ENCODE measurements at places on chromosomes 5 and 9.

GRCh38 chr9:126420643-126421564, 94.3 kb downstream of the MVB12B start:
- no peak for DNase-seq

DNA sequence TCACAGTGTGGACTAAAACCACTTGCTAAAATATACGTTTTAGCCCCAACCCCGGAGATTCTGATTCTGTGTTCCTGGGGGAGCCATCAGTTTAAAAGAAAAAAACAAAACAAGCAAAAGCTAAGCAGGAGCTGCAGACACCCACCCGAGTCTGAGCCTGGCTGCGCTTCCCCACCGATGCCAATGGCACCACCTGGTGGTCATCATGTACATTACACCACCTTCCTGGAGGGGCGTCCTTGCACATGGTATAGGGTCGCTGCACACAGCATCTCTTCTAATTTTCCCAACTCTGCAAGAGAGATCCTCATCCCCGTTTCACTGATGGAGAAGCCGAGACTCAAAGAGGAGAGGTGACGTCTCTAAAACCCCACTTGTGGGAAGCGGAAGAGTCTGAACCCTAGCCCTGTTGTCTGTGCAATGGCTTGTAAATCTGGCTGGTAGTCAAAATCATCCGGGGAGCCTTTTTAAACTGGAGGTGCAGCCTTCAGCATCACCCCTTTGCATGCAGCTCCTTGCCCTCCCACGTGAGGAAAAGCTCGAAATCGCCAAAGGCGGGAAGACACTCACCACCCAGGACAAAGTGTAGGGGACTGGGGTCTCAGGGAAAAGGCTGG, 23.1 kb upstream of the CNOT6 start:
- peak; percentile 39 for DNase-seq

- DNase-seq: no peak
Observed at GRCh38 chr5:146652547-146652946, 136.6 kb upstream of the GPR151 start.

GRCh38 chr5:28027851-28028250, 989.5 kb upstream of the CDH9 start:
- DNase-seq: no peak

GRCh38 chr5:55603922-55604321, 69.2 kb upstream of the PLPP1 start:
- DNase-seq: no peak

- no peak for DNase-seq
Observed at GRCh38 chr5:154514331-154514730, 36.3 kb upstream of the HAND1 start.

DNA sequence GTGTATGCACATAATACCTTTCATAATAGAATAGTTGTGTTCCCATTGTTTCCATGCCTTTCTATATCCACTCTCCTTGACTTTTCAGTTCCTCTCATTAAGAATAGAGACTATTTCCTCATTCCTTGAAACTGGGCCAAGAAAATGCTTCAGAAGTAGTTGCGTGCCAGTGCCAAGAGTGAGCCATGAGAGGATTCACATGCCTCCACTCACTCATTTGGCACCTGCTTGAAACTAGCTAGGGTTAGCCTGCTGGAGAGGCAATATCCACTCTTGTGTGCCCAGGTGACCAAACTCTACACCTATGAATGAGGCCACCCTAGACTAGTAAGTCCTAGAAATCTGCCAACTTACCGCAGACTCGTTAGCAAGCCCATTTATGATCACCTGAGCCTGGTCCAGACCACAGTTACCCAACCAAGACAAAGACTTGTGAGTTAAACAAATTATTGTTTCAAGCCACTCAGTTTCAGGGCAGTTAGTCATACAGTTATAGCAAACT, 276.3 kb downstream of the EPB41L4A start:
- DNase-seq: no peak

GRCh38 chr9:15299374-15299939, 7.6 kb downstream of the TTC39B start:
- peak; percentile 22 for DNase-seq

DNA sequence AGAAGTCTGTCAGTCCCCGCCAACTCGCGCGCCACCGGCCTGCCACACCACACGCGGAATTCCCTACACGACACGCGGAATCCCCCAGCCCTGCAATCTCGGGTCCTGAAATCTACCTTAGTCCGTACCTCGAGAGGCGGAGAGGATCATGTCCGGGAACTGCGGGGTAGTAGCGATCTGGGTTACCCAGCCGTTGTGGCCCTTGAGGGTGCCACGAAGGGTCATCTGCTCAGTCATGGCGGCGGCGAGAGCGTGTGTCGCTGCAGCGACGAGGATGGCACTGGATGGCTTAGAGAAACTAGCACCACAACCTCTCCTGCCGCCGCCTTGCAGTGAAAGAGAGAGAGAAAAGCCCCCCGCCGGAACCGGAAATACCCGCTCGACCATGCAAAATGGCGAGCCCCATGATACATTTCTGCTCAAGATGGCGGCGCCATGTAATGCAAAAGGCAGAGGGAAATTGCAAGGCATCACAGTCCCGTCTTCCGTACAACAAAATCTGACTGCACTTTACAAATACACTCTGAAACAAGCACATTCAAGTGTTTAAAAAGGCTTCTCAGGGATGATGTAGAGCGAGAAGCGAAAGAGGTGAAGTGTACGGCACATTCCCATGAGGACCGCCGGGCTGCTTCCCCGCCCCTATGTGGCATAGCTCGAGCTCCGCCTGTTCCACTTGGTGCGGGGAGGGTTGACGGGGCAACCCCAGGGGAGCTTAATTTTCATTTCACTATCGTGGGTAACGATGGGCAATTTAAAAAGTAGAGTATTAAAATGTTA, at the start of gene RACK1:
RACK1 (minus strand) TSS at position 343 of the 780 bp plus-strand sequence; CDS start at position 237, 106 bp downstream.
- DNase-seq: peak; percentile 87

GRCh38 chr5:159059722-159060121, 40.0 kb downstream of the EBF1 start:
- DNase-seq: no peak

DNA sequence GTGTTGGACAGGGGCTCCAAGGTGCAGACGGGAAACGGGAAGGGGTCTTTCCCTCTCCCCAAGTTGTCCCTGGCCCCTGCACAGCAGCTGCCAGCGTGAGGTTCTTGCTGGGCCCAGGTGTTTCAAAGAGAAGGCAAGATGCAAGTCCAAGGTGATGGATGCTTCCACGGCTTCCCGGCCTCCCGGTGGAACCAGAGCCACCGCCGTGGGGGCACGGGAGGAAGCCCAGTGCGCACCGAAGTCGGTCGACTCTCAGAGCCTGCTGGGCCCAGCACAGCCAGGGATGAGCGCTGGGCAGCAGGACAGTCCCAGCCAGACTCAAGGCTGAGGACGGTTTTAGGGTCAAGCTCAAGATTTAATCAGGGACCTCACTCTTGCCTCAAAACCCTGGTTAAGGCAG, 25.2 kb upstream of the BARHL1 start:
- no peak for DNase-seq

- no peak for DNase-seq
Observed at GRCh38 chr9:115262477-115262876, 144.5 kb upstream of the TNC start.

- no peak for DNase-seq
Observed at GRCh38 chr9:34647084-34647403, 569 bp downstream of the GALT start.

GRCh38 chr9:114057161-114057885, 20.8 kb downstream of the AMBP start:
- DNase-seq: no peak

DNA sequence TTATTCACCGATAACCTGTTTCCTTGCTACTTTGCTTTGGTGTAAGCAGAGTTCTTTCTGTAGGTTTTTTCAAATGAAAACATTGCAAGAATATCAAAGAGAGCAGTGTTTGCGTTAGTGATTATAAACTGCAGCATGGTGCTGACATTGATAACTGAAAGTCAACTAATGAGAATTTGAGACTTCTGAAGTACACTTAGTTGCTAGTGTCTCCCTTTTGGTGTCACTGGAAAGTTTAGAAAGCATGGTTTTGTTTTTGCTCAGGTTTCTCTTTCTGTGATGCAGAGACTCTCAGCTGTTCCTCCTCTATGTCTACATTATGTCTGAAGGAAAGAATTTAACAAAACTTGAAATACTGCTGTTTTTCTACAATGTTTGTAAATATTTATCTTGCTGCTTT, 80.2 kb upstream of the ZNF169 start:
- DNase-seq: no peak

DNA sequence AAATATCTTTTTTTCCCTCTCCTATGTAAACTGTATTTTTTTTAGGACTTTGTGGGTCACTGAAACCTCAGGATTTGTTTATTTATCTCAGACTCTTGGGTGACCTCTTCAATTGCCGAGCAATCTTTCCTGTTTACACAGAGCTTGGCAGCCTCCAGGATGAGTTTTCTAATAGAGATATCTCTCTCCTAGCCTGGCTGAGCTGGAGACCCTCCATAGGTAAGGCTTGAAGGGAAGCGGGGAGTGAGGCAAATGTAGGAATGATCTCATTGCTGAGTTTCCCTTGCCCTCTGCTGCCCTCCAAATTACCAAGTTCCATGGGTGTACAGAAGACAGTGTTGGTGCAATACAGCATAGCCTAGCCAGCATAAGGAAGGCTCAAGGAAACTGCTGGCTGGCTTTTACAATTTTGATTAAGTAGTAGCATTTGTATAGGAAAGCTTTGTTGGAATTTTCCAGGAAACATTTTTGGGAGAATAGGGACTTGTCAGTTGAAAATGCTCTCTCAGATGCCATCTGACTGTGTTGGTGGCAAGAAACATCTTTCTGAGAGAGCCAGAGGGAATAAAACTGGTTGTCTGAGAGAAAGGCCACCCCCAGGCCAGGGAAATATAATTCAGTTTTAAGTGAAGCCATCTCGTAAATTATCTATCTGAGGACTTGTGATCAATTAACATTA, 116.0 kb downstream of the NMUR2 start:
- no peak for DNase-seq

DNA sequence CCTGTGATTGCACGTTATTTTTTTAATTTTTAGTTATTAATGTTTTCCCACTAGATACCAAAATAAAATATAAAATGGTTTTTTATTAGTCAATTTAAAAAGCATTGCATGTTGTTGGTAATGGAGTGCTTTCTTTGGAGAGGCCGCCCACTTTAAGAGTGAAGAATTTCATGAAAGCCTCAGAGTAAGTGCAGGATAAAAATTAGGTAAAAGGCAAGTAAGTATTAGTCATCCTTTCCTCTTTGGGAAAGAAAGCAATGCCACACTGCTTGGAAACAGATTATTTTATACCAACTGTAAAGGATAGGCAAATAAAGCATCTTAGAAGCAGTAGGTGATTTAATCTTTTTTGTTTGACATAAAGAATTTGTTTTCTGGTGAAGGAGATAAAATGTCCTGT, 62.9 kb downstream of the HSD17B4 start:
- DNase-seq: no peak

- DNase-seq: no peak
Observed at GRCh38 chr5:74530326-74531050, 110.0 kb downstream of the ENC1 start.

DNA sequence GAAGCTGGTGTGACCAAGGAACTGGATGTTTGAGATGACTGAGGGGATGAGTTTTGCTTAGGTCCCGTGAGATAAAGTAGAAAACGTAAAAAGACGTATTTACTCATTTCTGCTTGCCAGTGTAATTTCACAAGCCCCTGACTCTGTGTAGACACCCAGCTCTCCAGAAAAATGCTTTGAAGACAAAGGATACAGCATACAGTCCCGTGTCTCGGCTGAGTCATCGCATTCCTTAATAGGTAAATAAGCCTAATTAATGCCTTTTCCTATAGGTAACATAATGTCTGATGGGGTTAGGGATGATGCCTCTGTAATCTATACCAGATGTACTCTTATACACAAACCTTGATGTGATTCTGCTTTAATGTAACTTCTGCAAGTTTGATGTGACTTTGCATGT, 20.2 kb downstream of the S100Z start:
- DNase-seq: no peak

DNA sequence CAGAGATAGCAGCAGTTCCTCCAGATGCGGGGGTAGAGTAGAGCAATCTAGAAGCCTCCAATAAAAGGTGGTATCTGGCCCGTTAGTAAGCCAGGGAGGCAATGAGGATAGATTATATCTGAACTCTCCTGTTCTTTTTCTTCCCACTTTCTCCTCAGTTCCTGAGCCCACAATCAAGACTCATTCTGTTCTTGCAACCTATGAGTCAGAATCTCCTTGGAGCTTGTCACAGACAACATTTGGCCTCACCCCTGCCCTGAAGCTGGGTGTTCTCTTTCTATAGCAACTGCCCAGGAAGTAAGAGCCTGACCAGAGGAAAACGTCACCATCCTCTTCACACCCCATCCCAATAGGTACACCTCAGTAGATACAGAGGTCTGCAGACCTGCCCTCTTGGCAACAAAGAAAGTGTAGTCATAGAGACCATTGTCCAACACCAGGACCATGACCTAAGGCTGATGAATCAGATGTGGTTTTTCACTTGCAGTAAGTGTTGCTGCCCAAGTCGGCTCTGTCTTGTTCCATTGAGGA, 76.3 kb upstream of the PCA3 start:
- DNase-seq: no peak

DNA sequence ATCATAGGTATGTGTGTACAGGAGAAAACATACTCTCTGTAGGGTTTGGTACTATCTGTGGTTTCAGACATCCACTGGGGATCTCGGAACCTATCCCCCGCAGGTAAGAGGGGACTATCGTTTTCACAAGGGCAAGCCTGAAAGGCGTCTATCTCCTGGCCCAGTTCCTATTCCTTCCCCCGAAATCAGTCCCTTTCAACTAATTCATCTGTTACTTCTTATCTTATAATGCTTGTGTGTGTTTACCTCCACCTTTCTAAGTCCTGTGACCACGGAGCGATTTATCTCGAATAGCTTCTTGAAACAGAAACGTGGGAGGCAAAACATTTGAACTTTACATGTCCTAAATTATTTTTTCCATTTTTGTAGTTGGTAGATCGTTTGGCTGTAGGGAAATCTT, 11.4 kb downstream of the ABO start:
- DNase-seq: no peak

DNA sequence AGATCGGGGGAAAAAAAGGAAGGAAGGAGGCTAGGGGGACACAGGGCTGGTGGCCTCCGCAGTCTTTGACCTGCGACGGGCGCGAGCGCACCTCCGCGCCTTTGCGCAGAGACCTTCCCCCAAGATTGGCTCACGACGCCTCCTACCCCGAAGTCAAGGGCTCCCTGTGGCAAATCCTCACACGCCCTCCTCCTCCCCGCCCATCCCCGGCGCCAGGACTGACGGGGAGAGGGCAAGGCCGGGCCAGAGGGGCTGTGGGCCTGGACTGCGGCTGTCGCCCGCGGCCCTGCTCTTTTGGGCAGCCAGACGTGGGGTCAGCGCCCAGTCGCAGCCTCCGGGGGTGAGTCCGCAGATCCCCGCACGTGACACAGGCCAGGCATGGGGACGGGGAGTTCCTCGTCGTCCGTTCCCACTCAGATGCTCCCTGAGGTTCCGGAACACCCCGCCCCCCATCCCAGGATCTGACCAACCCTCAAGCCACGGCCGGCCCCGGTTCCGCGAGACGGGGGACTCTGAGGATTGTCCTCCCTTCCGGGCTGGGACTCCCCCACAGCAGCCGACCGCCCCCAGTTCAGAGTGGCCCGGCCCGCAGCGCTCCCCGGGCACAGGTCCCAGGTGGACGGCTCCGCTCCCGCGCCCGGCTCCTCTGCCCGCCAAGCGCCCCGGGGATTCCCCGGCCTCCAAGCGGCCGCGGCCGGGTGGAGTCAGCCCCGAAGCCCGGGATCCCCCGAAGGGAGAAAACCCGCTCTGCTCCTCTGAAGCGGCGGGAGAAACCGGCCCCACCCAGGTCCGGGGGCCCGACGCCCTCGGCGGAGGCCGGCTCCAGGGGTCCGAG, 543 bp upstream of the ANKRD33B start:
- peak; percentile 25 for DNase-seq
